ENCODE measurements at places on chromosomes 12 and 14. TPM values are rescaled to one million over a fixed set of nuclear protein-coding genes. Genes with fewer than 3 reads are reported as not detected.

- DNase-seq = no peak
These were observed 69.8 kb downstream of the OSBPL8 start for GRCh38 chr12:76489737-76490136.

- DNase-seq = no peak
These were observed 50.8 kb upstream of the ELK3 start for GRCh38 chr12:96143392-96143791.

DNA sequence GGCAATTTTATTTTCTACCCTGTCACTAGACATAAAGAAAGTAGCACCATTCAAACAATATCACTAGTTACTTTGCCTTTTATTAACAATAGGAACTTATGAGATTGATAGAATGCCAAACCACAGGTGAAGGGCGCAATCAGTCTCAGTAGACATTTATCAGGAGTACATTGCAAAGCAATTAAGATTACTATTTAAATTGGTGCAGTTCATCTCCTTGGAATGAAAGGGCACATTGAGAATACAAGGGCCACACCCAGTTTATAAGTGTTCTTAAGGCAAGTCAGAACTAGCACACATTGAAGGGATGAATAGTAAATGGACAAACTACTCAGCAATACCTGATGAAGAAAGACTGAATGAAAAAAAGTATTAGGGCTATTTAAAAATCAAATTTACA lies 601.4 kb downstream of the C12orf50 start:
- no peak for DNase-seq

GRCh38 chr12:70068743-70069142 lies 174.5 kb upstream of the CNOT2 start:
- DNase-seq = no peak

ABCD2 gene
- 0.17 TPM for total RNA-seq

DNA sequence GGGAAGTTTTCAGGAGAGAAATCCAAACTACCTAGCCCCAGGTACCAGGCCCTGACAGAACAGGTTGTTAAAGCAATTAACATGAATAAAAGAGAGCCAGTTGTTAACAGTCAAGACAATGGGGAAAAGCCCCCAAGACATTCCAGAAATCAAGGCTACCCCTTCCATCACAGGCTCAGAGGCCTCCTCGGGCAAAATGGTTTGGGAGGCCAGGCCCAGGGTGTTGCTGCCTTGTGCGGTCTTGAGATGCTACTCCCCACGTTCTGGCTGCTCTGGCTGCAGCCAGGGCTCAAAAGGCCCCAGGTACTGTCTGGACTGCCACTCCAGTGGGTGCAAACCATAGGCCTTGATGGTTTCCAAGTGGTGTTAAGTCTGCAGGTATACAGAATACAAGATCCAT lies 7.0 kb downstream of the CRY1 start:
- DNase-seq = no peak

GRCh38 chr14:64474041-64474440 lies 8.7 kb downstream of the AKAP5 start:
- no peak for DNase-seq

TSHR gene
- total RNA-seq = 0.25 TPM

DNA sequence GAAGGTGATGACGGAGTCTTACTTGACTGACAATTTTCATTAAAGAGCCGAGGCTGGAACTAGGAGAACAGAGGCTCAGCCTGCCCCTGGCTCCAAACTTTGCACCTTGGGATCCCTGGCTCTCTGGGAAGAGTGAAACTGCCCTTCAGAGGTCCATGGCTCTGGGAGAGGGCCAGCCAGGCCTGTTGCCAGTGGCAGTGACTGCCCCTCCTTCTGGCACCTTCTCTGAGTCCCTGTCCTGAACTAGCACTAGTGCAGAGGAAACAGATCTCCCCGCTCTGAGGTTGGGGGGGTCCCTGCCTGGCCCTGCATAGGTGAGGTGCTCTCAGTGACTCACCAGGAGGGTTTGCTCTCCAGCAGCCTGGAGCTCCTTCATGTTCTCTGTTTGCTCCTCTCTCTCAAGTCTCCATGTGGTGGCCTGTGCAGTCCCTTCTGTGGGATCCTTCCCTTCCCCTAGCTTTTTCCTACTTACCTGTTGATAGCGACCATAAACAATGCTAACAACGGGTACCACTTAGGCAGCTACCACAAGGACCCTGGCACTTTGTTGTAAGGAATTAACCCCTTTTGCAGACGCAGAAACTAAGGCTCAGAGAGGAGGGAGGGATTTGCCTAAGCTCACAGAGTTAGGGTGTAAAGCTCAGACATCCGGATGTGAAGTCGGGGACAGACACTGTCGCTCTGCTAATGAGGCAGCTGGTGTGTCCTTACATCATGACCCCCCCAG lies 22.4 kb downstream of the FAM222A start:
- no peak for DNase-seq

- no peak for DNase-seq
These were observed 14.5 kb upstream of the CRIP2 start for GRCh38 chr14:105460116-105460515.

TMEM132D gene
- 0.32 TPM for total RNA-seq

DNA sequence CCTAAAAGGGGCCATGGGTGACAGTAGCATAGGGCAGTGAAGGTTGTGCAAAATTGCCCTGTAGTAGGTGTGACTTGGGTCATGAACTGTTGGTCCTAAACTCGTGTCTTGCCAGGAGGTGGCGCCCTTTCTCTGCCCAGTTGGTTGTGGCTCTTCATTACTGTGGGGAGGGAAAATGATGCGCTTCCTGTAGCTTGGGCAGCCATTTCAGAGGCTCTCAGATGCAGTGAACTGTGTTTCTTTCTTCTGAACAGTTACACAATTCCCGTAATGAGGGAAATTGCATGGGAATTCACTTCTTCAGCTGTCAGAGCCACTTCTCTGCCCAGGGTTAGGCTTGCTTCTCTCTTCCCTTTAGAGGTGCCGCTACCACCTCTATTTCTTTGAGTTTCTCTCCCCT lies 148.1 kb upstream of the NRXN3 start:
- peak; percentile 68 for DNase-seq

FOXN4 gene
- not detected for total RNA-seq

KRT73 gene
- total RNA-seq = not detected

- DNase-seq = no peak
These were observed 49.2 kb upstream of the EIF5 start for GRCh38 chr14:103284574-103285467.

- DNase-seq = no peak
These were observed 89.1 kb upstream of the ZDHHC17 start for GRCh38 chr12:76674669-76675315.

KCNJ8 gene
- 1.8 TPM for total RNA-seq

GRCh38 chr14:74380172-74380571 lies 31.9 kb downstream of the VRTN start:
- no peak for DNase-seq

GRCh38 chr12:67638694-67639093 lies 9.9 kb upstream of the DYRK2 start:
- no peak for DNase-seq

DNA sequence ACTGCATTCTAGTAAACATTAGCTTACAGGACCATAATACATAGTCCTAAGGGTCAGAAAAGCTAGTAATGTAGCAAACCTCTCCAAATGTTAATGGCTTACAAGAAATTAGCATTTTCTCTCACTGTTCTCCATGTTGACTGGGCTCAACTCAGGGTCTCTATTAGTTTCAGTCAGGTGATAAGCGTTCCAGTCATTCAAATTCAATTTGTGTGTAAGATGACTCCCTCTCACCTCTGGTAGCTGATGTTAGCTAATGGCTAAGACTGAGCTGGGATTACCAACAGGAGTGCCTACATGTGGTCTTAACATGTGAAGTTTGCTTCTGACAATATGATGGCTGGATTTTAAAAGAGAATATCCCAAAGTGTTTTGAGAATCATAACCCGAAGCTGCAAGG lies 630.5 kb upstream of the USP15 start:
- DNase-seq = no peak

DNA sequence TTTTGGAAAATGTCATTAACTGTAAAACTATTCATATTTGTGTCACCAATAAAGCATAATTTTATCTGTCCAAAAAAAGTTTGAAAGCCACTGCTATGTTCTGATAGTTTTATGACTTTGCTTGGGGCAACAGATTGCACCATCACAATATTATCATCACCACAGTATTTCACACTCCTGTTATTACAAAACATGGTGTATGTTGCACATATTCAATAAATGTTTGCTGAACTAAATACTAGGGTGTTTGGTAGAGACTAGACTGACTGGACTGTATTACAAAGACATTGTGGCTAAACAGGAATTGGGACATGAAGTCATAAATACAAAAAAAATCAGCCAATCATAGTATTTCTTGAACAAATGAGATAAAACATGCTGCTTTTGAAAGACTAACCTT lies 55.1 kb downstream of the PAWR start:
- DNase-seq = no peak

MORN3 gene
- total RNA-seq = not detected

DNA sequence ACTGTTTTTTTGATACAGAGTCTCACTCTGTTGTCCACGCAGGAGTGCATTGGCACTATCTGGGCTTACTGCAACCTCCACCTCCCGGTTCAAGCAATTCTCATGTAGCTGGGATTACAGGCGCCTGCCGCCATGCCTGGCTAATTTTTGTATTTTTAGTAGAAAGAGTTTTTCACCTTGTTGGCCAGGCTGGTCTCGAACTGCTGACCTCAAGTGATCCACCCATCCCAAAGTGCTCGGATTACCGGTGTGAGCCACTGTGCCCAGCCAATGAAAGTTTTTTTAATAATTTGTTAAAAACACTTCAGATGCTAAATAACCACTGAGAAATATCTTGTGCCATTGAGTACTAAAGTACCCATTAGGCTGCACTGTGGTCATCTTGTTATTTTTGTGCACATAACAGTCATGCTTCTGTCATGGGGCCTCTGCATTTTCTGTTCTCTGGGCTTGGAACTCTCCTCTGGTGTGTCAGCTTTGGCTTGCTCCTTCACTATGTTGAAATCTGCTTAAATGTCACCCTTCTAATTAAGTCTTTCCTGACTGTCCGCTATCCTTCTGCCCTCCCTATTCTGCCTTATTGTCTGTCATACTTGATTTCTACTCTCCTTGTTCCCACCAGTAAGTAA lies 105.1 kb downstream of the KTN1 start:
- no peak for DNase-seq

- DNase-seq = no peak
These were observed 49.4 kb downstream of the SLC8A3 start for GRCh38 chr14:70139384-70139783.

All from colonic mucosa (tissue), 4 donors.